ENCODE measurements at places on chromosomes 2 and 18.
A peak's percentile ranks its signal among the peaks of the same experiment; 100 is the strongest.

GRCh38 chr18:37393945-37394609 is 171.5 kb downstream of the CELF4 start:
- DNase-seq = peak; percentile 76

DNA sequence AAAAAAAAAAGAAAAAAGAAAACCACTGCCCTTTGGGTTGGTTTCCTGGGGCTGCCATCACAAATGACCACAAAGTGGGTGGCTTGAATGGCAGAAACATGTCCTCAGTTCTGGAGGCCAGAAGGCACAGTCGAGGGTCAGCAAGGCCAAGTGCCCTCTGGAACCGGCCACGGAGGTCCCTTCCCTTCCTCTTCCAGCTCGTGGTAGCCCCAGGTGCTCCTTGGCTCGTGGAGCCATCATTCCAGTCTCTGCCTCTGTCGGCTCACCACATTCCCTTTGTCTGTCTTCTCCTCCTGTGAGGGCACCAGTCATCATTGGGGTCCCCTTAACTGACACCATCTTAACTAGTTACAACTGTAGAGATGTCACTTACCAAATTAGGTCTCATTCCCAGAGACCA is 8.5 kb upstream of the NFATC1 start:
- DNase-seq = no peak

GRCh38 chr18:62937065-62937464 is 221.7 kb downstream of the PHLPP1 start:
- DNase-seq = no peak

DNA sequence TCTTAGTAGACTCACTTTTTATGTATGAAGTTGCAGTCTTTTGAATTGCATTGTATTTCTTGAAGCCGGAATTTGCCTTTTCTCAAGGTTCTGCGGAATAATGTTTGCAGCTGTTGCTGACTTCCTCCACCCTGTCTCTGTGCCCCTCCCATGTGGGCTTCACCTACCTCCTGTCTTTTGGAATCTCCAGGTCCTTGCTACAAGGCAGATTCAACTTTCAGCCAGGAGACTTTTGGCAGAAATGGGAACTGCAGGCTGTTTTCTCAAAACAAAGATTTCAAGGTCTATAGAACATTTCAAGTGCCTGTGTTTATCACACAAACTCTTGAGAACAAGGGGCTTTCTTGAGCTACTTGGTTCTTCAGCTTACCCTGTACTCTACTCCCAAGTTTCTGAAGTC is 25.6 kb downstream of the ZNF236 start:
- DNase-seq = no peak

DNA sequence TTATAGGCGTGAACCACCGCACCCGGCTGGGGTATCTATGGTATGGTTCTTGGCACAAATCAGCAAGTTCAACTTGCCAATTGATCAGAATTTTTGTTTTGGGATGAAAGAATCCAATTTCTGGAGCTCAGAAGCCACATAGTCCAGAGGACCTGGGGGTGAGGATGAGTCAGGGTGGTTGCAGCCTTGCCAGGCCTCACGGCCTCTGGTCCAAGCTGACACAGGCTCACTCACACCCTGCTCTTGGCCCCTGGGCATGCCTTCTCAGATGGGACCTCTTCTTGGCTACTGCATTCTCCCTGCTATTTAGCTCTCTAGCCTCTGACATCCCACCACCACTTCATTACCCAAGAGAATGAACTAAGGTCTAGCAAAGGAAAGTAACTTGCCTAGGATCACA is 16.3 kb downstream of the CAPG start:
- no peak for DNase-seq

DNA sequence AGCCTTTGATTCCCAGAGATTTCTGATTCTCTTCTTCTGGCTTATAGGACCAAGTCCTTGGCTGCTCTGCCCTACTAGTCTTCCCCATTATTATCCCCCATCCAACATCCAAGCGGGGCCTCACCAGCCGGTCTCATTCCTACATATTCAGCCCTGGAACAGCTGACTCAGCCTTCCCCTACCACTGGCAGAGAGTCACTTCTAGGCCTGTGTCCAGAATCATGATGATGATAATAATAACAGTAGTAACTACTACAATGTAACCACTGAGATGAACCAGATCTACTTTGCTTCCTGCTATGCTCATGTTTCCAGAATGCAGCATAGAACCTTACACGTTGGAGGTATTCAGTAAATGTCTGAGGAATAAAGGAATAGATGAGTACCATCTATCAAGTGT is 295.2 kb downstream of the SRBD1 start:
- DNase-seq = no peak

DNA sequence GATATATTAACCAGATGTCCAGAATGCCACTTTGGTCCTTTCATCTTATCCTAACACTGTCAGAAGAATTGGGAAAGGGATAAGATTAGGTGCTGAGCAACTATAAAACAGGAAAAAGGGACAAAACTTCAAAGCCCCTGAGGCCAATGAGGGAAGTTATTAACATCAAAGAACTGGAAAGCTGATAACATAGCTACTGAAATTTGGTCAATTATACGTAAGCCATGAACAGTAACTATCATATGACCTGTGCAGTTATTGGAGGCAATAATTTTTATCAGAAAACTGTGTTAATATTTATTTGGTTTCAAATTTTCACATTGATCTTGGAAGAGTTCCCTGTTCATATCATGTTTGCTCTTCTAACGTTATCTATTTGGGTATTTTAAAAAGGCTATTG is 2.6 kb upstream of the REG3A start:
- no peak for DNase-seq

DNA sequence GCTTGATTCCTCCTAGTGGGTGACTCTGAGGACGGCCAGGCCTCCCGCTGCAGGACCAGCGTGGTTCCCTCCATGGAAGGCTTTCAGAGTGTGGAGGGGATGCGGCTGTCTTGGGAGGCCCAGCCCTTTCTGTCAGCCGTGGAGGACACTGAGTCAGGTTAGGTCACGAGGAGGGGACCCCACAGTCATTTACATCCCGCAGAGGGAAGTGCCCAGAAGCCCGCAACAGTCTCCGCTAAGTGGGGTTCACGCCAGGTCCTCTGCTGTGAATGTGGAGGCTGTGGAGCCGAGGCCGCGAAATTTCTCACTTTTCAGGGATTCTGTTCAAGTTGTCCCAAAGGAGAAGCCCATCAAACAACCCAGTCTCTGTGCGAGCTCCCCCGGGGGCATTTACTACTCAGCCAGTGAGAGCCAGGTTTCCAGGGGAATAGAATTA is 8.8 kb downstream of the ACKR3 start:
- no peak for DNase-seq

DNA sequence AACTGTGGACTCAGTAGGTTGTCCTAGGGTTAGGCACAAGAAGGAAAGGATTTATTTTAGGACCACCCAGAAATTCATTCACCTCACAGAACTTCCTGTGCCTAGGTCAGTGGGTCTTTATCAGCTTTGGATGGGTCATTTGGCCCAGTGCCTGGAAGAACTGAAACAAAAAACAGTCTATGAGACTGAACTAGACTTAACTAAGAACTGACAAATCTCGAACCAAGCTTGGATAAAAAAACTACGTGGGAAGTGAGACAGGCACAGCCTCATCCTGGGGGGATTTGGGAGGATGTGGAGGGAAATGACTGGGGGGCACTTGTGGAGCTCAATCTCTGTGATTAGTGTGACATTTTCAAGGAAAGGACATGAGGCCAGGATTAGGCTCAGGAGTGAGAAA is 2.3 kb upstream of the OST4 start:
- no peak for DNase-seq

- DNase-seq = no peak
These were observed 42.1 kb upstream of the SNED1 start for GRCh38 chr2:240956171-240956934.

DNA sequence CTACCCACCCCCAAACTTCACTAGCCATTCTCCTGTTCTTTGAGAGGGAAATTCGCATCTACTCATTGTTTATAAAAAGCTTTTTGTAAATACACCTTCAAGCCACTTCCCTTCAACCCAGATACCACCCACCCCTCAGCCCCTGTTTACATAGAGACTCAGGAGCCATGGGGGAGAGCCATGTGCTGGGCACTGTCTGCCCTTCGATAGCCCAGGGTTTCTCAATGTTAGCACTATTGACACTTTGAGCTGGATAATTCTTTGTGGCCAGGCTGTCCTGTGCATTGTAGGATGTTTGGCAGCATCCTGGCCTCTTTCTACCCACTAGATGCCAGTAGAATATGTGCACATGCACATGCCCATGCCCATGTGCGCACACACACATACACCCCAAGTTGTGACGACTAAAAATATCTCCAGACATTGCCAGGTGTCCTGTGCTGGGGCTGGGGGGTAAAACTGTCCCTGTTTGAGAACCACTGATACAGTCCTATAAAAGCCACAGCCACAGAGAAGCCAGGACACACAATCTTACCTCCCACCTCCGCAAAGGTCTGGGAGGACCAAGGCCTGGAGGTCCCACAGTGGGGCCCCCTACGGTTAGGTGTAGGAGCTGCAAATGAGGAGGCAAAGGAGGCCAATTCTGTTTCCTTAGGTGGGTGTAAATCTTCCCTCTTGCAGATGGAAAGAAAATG is 44.5 kb upstream of the ASPRV1 start:
- DNase-seq = no peak

GRCh38 chr2:46284796-46285195 is 12.4 kb upstream of the EPAS1 start:
- DNase-seq = no peak

DNA sequence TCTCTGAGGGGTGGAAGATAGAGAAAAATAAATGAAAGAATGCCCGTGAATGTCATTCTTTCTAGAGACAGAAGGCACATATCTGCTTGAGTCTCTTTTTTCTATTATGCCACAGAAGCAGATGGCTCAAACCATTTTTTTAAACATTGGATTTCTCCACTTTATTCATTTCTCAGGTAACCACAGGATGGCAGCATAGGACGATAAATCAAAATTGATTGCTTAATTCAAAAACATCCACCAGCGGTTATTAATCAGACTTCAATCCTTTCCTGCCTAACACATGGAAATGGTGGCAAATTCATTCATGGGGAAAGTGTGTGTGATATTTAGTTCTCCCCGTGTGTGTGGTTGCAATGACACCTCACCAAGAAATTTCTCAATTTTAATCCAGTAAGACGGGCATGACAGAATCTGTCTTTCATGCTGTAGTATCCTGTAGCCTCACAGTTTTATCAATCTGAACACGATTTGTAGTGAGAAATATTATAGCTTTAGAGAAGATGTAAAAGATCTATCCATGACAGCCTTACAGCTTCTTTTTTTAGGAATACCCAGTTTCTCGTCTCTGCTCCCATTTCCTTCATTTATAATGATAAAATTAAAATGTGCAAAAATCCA is 72.2 kb downstream of the DSC3 start:
- peak; percentile 52 for DNase-seq

DNA sequence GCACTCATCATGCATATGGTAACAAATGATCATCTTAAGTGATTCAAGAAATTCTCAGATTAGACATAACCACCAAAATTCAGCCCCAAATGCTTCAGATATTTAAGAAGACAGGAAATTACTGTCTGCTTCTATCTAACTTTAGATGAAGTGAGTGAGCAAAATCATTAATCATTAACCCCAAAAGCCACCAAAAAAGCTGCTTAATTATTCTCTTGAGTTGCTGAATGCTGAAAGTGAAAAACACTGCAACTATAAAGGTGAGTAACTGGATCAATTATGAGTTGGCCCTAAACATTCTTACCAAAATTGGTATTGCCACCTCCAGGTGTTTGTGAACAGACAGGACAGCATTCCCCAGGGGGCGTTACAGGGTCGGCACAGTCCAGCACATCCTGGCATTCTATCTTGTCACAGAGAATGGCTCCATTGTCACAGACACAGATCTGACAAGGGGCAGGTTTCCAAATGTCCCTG is 69.6 kb downstream of the COL5A2 start:
- no peak for DNase-seq

DNA sequence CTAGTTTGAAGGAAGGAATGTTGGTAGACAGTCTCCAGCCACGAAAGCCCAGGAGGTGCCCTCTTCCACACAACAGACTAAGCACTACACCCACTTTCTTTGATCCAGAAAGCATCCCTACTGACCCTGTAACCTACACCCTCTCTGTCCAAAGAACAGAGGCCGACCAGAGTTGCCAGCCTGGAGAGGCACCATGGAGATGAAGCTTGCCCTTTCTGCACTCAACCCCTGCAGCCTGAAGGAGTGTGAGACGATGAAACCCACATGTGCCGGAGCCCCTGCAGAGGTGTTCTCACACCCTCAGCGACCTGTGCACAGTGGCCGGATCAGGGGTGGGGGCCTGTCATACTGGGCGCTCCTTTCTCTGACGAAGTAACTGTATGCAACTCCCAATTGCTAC is 136.3 kb downstream of the ZNF516 start:
- DNase-seq = no peak

GRCh38 chr2:65537651-65538385 is 105.4 kb upstream of the SPRED2 start:
- DNase-seq = no peak

GRCh38 chr2:3651691-3652648 is 6.0 kb upstream of the ALLC start:
- DNase-seq = peak; percentile 89

GRCh38 chr2:163756588-163756987 is 20.8 kb upstream of the FIGN start:
- DNase-seq = no peak

DNA sequence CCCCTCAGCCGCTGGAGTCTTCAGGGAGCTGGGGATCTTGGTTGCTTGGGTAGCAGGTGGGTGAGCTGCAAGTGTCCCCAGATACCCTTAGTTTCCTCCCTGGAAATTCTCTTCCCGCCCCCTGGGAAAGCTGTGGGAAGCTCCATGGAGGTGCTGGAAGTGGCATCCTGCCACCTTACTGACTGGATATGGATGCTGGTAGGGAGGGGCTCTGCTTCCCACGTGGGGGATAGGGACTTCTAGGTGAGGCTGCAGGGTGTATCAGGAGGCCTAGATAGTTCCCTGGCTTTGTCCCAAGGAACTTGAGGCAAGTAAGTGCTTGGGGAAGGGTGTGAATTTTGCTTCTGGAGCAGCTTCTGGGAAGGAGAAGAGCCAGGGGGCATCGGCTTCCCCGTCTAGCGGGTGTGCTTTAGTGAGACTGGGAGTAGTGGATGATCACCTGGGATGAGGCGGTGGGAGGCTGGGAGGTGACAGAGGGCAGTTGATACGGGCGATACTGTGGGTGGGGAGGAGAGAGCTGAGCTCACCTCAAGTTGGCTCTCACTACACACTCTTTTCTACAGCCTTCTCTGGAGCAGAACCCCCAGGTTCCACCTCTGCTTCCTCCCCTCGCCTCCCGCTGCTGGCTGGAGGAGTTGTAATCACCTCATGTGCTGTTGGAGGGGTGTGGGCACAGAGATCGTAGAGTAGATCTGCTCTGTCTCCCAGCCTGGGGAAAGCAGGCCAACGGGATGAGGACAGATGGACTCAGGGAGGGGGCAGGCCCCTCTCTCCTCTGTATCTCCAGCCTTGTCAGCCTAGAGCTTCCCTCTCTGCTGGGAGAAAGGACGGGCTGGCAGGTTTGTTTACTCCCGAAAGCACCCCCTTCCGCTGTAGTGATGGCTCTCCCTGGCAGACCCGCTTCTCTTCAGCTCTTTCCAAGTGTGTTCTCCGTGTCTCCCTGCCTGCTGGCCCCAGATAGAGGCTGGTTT is 19.8 kb downstream of the TET3 start:
- DNase-seq = no peak

Data from NCI-H1092 treated with DMSO at 0.1 percent for 48 hours (cell line).